ENCODE measurements at places on chromosomes 12 and 14. TPM values are rescaled to one million over a fixed set of nuclear protein-coding genes. Genes with fewer than 3 reads are reported as not detected.

NFE2 gene
- not detected for total RNA-seq

RFX4 gene
- total RNA-seq, result not detected

DNA sequence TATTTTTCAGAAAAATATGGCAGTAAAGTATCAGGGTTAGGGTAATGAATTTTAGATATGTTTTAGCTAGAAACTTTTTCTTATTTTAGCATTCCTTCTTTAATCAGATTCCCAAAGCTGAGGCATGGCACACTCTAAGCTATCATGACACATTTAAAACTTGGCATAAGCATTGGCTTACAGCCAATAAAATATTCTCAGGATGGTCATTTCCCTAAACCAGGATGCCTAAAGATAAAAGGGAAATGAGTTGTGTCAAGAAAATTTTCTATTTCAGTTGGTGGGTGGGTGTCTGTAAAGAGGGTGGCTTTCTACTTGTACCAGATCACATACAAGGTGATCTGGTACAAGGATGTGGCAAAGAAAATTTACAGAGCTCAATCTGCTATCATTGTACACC is 47.8 kb downstream of the PEBP1 start:
- no peak for DNase-seq

DNA sequence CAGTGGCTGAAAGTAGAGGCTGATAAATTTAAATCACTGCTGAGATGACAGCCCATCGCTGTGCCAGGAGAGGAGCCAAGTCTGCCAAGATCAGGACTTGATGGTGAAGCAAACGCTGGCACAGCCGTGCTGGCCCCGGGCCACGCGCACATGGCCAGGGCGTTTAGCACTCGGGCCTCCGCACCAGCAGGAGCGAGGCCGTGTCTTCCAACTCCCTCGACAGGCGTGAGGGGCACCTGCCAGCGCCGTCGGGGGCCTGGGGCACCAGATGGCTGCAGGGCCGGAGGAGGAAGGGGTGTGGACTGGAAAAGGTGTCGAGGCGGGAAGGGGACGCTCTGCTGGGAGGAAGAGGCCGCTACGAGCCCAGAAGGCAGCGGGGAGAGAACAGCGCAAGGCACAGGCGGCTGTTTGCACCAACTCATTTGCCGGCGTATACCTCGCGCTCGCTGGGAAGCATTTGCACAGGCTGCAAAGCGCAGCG is 29.5 kb downstream of the RIMBP2 start:
- DNase-seq, result no peak

SP7 gene
- not detected for total RNA-seq

LTA4H gene
- total RNA-seq, result 112 TPM

GRCh38 chr12:45973526-45973925 is 16.8 kb downstream of the SCAF11 start:
- DNase-seq, result no peak

- no peak for DNase-seq
Observed at GRCh38 chr12:79223761-79224160, 359.2 kb downstream of the SYT1 start.

GRCh38 chr12:113861708-113862312 is 104.3 kb downstream of the RBM19 start:
- peak; percentile 12 for DNase-seq

- no peak for DNase-seq
Observed at GRCh38 chr12:53218551-53219291, 11.7 kb upstream of the ITGB7 start.

- DNase-seq, result peak; percentile 31
Observed at GRCh38 chr12:4037747-4038312, 164.6 kb upstream of the PARP11 start.

DNA sequence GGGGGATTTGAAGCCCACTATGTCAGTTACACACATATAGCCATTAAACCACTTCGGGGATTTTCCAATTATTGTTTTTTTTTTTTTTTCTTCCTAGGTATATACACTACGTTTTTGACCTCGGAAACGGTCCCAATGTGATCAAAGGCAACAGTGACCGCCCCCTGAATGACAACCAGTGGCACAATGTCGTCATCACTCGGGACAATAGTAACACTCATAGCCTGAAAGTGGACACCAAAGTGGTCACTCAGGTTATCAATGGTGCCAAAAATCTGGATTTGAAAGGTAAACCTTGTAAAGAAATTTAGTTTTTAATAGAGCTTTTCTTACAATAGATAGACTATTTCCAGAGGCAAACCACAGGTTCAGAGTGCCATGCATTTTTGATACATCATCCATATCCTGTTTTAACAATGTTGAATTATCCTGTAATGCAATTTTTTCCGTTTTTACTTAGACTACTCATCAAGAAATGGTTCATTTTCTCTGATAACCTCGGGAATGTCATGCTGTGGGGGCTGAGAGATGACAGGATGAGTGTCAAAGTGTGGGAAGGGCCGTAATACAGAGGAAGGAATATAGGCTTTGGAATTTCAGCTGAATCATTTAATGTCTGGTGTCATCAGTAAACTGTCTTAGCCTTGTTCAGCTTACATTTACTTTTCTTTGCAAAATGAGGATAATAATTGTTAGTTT is 797.1 kb downstream of the NRXN3 start:
- DNase-seq, result no peak

TMTC2 gene
- 3.1 TPM for total RNA-seq

PSMA3 gene
- 401 TPM for total RNA-seq

DNA sequence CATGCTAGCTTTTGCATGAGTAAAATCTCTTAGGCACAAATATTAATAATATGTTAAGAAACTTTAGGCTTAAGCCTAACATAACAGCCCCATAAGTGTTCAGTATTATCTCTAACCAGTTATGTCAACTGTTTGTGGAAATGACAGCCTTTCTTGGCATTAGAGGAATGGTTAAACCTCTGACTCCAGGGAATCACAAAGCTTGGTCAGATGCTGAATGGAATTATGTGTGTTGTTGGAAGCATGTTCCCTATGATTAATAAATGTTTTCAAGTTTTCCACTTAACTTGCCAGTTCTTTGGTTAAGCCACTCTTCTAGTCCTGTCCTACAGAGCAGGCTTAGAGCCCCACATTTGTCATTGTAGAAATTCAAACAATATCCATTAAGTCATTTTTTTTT is 17.0 kb downstream of the PSEN1 start:
- DNase-seq, result no peak

DNA sequence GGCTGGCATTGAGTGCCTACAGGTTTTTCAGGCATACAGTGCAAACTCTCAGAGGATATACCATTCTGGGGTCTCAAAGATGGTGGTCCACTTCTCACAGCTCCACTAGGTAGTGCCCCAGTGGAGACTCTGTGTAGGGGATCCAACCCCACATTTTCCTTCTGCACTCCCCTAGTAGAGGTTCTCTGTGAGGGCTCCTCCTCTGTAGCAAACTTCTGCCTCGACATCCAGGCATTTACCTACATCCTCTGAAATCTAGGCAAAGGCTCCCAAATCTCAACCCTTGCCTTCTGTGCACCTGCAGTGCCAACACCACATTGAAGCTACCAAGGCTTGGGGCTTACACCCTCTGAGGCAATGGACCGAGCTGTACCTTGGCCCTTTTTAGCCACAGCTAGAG is 179.2 kb downstream of the CCDC91 start:
- no peak for DNase-seq

- no peak for DNase-seq
Observed at GRCh38 chr12:90808568-90808967, 146.4 kb downstream of the CCER1 start.

DNA sequence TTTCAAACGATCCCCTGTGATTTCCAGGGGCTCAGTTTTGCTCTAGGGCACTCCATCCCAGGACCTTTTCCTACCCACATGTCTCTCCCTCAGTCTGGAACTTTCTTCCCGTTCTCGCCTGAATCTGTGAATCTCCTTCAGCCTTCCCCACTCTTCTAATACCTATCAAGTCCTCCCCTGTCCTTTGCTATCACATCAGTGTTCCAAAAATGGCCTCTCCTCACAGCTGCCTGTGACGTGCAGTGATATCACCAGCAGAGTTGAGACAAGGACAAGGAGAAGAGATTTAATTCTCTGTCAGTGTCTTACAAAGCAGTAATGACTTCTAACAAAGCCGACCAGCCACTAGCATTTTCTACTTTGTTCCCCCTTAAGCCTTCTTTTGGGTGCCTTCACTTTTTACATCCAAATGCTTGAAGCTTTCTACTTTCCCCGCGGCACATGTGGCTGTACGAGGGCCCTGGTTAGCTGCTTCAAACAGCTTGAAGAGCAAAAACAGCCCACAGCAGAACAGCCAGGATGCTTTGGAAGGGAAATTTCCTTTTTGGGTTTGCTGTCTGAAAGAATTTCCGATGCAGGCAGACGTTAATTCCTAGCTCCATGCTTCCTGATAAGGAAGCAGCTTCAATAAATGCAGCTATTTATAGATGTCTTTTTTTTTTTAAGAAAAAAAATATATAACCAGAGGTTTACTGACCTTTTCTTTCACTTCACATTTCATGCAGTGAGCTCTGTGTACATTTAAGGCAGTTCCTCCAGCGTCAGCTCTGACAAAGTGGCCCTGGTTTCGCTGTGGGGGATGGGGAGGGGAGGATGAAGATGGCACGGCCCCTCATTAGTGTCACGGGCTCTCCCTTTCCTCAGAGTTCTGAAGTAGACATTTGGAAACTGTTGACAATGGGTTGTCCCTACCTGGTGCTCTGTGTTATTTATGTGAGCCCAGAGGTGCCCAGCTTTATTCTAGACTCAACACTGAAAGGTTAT is 109.3 kb downstream of the ETV6 start:
- peak; percentile 54 for DNase-seq

DNA sequence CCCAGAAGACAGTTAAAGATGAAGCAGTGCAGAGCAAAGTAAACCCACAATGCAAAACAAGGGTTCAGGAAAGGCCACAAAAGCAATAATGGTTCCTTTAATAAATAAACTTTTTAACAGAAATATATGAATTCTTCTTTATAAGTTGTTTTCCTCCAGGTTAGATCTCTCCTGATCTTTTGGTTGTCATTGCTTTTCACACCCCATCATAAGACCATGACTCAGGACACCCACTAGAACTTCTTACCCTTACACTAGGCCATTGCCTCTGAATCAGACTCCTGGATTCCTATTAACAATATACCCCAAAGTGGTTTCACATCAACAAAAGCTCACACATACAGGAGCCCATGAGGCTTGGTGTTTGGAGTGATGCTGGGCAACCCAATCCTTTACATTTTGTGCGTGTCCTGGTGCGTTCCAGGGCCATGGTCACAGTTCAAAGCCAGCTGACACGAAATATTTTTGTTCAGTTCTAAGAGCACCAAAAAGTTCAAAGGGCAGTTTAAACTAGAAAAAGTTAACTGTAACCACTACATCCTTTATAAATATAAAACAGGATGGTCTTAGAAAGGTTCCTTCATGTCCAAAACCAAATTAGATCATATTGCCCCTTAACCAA is 187.0 kb downstream of the EPS8 start:
- no peak for DNase-seq

- no peak for DNase-seq
Observed at GRCh38 chr14:45359746-45360145, 106.7 kb upstream of the MIS18BP1 start.

- DNase-seq, result peak; percentile 47
Observed at GRCh38 chr12:122161682-122162081, 12.3 kb downstream of the IL31 start.

- DNase-seq, result peak; percentile 43
Observed at GRCh38 chr14:39015360-39015961, 87.6 kb downstream of the SEC23A start.

GRCh38 chr12:75660107-75660530 is 148.7 kb upstream of the KRR1 start:
- DNase-seq, result no peak

- DNase-seq, result no peak
Observed at GRCh38 chr14:74616996-74617700, 5.1 kb upstream of the LTBP2 start.

IFNG-AS1 gene
- total RNA-seq, result not detected

DNA sequence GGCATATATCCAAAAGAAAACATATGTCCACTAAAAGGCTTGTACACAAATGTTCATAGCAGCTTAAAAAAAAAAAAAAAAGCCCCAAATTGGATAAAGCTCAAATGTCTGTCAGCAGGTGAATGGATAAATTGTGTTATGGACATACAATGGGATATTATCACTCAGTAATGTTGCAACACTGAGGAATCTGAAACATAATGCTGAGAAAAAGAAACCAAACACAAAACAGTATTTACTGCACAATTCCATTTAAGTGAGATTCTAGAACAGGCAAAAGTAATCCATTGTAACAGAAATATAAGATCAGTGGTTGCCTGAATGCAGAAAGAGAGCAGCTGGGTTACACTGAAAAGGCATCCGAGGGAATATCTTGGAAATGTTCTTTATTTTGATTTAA is 117.9 kb downstream of the SLC15A5 start:
- DNase-seq, result no peak
